ENCODE measurements at places on chromosomes 11 and 22.

GRCh38 chr11:75445315-75445953 lies 12.4 kb upstream of the KLHL35 start:
- peak; percentile 73 for DNase-seq

- DNase-seq = peak; percentile 31
These were observed 9.8 kb downstream of the CD82 start for GRCh38 chr11:44575288-44575672.

DNA sequence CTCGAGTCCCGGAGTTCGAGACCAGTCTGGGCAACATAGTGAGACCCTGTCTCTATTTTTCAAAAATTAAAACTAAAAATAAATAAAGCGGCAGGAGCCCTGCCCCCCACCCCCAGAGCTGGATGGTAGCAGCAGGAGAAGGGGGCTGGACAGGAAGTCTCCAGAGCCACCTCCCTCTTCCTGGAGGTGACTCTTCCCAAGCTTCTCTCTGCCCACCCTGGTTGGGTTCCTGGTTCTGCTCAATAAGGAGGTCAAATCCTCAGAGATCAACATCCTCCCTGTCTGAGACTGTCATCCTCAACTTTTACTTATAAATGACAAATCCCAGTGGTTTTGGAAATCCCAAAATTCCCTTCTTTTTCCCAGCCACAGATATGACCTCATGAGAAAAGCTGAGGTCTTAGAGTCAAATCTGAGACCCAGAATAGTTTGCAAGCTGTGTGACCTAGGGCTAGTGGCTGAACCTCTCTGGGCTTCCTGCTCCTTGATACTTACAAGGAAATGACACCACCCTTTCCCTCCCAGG lies 987 bp downstream of the C1QTNF6 start:
- no peak for DNase-seq

GRCh38 chr11:120867988-120868387 lies 155.9 kb upstream of the TBCEL start:
- DNase-seq = no peak

GRCh38 chr22:18975434-18976196 lies 39.5 kb upstream of the PRODH start:
- no peak for DNase-seq

DNA sequence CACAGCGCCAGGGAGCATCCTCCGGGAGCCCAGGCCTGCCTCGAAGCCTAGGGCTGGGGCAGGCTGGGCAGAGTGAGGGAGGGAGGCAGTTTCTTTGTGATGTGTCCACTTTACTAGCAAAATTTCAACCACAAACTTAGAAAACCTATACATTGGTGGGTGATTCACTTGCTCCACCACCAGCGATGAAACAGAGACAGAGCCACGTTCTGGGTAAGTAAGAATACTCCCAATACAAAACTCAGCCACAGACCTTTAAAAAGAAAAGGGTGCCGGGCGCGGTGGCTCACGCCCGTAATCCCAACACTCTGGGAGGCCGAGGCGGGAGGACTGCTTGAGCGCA lies 22.3 kb downstream of the CDKN1C start:
- DNase-seq = no peak

Measured in activated CD4-positive, alpha-beta memory T cell treated with anti-CD3 and anti-CD28 coated beads, Interleukin-2, amount 10 ng/mL, durations not matched to agents 7 days and 5 days (primary cell).